Foreskin keratinocyte (primary cell): ENCODE measurements at places on chromosomes 7 and 10. TPM values are rescaled to one million over a fixed set of nuclear protein-coding genes. Genes with fewer than 3 reads are reported as not detected.

DNA sequence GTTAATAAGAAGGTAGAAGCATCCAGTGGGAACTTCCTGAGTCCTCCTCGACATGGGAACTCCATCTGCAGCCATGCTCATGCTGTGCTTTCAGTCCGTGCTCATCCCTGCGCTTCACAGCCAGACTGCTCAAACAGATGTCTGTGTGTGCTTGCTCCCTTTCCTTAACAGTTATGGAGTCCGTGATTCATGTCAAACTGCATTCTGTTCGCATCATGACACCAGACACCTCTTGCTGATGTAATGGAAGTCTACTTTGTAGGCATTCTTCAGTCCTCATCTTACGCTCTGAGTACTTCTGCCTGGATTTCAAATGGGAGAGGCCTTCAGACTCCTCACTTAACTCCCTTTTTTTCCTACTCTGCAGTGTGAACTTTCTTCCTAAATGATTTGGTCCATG, 304.9 kb downstream of the SUGCT start:
- no peak for DNase-seq

DNA sequence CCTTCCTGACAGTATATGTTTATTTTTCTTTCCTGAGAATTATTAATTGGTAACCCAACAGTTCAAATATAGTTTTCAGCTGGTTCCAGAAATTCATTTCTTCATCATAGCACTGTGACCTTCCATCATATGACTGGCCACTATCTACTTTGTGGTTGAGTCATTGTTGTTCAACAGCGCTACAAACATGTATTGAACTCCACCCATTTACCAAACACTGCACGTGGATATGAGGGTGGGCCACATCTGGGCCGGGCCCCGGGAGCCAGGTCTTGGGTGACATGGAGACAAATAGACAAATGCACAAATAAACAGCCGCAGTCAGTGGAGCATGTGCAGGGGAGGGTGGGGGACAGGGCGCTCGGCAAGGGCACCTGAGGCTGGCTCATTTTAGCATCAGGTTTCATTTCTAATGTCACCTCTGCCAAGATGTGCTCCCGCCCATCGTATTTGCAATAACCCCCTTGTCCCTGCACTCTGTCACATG, 24.0 kb upstream of the EEPD1 start:
- DNase-seq, result no peak

Gene RGS10
- 85.7 and 86.5 TPM in 2 replicates for total RNA-seq

DNA sequence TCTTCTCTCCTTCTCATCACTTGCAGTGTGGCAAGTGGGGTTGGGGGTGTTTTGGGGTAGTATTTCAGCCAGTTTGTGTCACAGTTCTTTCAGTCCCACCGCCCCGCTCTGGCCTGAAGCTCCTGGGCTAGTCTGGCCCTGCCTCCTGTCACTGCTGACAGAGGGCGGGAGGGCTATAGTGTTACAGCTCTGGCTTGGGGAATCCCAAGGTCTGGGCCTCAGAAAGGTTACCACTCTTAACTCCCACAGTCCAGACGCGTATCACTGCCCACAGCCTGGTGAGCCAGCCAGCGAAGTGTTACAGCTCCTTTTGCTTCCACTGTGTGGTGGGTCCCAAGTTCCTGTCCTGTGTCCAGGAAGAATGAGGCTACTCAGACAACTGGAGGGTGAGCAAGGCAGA, 56.0 kb downstream of the ZNF777 start:
- no peak for DNase-seq

DNA sequence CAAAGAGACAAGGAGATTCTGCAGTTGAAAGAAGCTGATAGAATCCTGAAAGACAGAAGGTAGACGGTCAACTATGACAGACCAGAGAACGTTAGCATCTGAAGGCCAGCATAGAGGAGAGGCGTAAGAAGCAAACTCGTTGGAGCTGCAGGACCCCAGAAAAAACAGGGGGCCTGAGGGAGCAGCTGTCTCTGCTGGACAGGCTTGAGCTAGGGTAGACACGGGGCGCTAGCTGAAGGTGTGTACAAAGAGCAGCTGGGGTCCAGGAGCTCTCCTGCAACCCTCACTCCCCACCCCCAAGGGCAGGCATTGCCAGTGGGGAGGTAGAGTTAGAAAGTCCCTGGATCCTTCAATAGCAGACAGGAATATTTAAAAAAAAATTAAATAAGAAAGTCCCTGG, 14.6 kb upstream of the GDI2 start:
- no peak for DNase-seq

Gene HIBADH
- 30.5 and 30.6 TPM in 2 replicates for total RNA-seq
